ENCODE measurements at places on chromosomes 3 and 15.

DNA sequence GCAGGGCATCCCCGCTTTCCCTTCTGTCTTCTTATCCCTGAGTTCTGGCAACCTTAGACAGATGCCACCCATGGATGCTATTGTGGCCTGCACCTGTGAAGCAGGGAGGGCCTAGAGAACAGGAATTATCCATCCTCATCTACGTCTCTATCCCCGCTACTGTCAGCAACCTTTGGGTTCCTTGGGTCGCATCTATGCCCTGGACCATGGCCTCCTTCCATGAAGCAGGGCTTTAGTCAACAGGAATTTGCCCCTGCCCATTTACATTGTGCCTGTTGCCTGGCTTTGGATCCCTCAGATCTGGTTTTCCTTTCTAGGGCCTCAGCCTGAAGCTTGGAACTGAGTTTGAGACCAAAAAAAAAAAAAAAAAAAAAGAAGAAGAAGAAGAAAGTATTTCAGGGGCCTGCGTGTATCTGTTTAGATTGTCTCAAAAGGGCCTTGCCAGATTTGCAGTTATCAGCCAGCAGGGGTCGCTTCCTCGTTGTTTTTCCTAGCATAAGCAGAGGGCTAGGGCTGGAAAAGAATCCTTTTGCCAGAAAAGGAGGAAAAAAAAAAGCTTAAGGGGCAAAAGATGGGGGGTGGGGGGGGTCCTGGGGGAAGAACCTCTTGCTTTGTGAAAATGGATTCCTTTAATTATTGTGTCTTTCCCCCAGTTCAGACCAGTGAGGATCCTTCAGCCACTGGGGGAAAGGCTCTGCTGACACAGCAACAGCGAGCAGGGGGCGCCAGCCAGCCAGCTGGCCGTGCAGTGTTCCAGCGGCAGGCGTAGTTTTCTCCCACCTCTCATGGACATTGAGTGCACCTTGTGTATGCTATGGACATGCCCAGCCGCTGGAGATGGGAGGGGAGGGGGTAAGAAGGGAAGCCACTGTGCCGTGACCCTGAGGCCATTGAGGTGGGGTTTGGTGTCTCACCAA lies 65.7 kb upstream of the ALDH1L1 start:
- DNase-seq: peak; percentile 80

- DNase-seq: no peak
These were observed 105.5 kb upstream of the WNT5A start for GRCh38 chr3:55592572-55592971.

DNA sequence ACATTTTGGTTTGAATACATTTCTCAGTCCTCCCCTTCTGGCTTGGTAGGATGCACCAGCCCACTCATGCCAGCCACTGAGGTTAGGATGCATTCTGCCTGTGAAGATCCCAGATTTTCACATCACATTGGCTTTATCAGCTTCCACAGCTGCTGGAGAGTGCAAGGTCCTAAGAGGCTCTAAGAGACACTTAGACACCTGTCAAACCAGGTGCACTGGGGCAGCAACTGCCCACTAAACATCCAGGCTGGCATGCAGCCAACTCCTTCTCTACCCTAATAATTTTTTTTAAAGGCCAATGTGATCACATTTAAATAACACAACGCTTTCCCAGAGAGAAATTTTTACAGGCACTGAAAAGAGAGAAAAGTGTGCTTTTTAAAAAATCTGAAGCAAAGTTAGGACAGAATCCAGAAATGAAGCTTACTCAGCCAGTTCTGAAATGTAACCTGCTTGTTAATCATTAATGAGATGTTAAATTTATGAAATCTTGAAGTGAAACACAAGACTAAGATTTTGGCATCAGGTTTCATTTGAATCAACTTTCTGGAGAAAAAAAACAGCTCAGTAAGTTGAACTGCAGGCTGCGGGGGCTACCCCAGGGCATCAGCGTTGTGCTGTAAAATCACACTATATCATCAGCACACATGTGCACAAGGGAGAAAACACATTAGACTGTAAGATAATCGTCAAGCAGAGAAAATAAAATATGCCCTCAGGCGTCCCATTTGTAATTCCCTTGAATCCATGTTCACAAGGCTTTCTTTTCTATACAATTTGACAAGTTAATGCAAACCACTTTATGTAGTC lies 312.9 kb downstream of the ZBBX start:
- no peak for DNase-seq

DNA sequence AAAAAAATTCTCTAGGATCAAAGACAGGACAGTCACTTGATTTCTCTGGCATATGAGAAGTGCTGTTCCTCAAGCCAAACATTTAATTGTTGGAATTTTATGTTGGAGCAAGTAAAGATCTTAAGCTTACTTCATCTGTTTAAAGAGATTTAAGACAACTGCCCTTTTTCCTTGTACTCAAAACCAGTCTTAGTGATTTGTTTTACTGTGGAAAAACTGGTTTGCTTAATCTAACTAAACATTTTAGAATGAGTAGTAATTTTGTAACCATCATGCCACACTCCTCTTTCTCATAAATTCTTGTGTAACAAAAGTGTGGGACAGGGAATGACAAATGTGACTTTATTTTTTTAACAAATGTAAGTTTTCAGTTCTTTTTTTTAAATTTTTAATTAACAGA lies 18.4 kb downstream of the PRKCI start:
- no peak for DNase-seq

GRCh38 chr3:160675566-160676124 lies 1.3 kb upstream of the ARL14 start:
- no peak for DNase-seq

DNA sequence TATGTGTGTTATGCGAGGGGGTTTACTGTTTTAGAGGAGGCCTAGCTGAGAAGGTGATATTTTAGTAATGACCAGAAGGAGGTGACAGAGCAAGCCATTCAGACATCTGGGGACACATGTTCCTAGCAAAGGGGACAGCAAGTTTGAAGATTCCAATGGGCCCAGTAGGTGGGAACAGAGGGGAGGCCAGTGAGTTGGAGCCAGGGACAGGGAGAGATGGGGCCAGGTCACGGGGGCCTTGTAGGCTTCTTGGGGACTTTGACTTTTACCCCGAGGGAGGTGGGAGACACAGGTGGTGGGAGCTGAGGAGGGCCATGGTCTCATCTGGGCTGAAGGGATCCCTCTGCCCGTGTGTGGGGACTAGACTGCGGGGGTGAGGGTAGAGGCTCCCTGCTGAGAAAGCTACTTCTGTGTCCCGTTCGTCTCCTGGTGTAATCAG lies 72.5 kb downstream of the MGLL start:
- DNase-seq: no peak

DNA sequence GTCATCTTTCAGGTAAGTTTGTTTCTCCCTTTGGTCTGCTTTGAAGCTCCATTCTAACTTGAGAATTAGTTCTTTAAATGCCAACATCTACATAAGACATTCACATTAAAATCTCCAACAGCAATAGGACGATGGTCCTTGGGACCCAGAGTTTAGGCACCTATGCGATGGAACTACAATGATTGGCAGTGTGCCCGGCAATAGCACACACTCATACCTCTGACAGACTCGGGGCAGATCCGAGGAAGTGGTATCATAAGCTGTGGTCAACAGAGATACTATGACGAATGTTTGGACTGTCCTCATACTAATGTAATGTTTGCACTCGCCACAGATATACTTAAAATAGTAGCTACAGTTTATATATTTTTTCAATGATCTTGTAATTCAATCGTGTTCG lies 34.2 kb upstream of the NR2F2 start:
- peak; percentile 39 for DNase-seq
